ENCODE measurements at places on chromosomes 12 and 14.

- DNase-seq, result no peak
Measured at GRCh38 chr12:117114784-117115183, 15.6 kb upstream of the TESC start.

DNA sequence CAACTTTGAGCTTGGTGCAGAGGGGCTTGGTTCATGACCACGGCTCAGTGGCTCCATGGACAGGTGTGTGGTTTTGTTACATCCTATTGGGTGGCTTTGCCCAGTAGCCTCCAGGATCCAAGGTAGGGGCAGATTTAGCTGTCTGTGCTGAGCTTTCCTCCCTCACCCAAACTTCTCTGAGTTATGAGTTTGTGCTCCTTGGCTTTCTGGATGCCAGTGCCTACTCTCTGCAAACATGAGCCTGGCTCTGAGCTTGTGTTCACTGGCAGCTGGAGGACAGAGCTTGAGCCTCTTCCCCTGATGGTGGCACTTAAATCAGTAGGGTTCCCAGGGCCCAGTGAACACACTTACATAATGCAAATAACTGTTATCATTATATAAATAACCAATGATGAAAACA is 45.3 kb upstream of the HECTD1 start:
- no peak for DNase-seq

- DNase-seq, result no peak
Measured at GRCh38 chr14:104682107-104682593, 7.3 kb upstream of the INF2 start.

- DNase-seq, result no peak
Measured at GRCh38 chr12:92796650-92797049, 93.9 kb downstream of the PLEKHG7 start.

- no peak for DNase-seq
Measured at GRCh38 chr12:95088379-95088778, 15.0 kb upstream of the NR2C1 start.

Measured in activated CD8-positive, alpha-beta memory T cell treated with anti-CD3 and anti-CD28 coated beads for 4 hours (primary cell).